ENCODE measurements at places on chromosomes 2 and 18.

- no peak for DNase-seq
Measured at GRCh38 chr2:227365833-227366232, 13.3 kb downstream of the TM4SF20 start.

DNA sequence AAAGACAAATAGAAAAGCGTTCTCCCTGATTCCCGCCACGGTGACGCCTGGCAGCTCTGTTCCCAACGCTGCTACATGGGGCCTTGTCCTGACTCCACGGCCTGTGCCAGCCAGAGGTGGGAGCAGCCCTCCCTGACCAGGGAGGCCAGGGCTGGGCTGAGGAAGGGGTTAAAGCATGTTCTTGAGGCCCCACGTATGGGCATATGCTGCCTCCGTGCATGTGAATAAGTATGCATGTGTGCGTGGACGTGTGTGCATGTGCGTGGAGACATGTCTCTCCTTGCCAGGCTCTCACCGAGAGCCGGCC lies 1.6 kb upstream of the SNED1 start:
- no peak for DNase-seq

GRCh38 chr2:176832086-176832485 lies 380.5 kb upstream of the HNRNPA3 start:
- DNase-seq: no peak

GRCh38 chr2:161165266-161165665 lies 5.0 kb downstream of the TANK start:
- DNase-seq: peak; percentile 79

GRCh38 chr2:156343096-156343939 lies 10.8 kb upstream of the NR4A2 start:
- DNase-seq: no peak

- DNase-seq: no peak
Measured at GRCh38 chr2:120677221-120677620, 58.4 kb upstream of the GLI2 start.

GRCh38 chr2:234579231-234579962 lies 82.5 kb upstream of the ARL4C start:
- no peak for DNase-seq

DNA sequence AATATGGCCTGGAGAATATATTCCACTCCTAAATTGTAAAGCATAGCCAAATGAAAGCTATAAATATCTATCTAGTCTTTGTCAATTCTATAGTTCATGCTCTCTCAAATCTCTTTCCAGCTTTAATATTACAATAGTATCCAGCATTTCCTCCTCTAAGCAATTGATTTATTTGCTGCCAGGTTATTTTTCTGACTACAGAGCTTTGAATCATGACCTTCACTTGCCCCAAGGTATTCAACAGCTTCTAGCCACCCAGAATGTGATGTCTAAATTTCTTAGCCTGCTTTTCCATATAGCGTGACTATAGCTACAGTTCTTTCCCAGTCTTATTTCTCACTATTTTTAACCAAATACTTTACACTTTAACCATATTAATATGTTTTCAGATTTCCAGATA lies 1287.6 kb downstream of the LRP1B start:
- DNase-seq: no peak

- DNase-seq: peak; percentile 91
Measured at GRCh38 chr18:21053127-21053526, 58.5 kb downstream of the ROCK1 start.

- DNase-seq: no peak
Measured at GRCh38 chr2:121038031-121038430, 247.0 kb downstream of the TFCP2L1 start.

DNA sequence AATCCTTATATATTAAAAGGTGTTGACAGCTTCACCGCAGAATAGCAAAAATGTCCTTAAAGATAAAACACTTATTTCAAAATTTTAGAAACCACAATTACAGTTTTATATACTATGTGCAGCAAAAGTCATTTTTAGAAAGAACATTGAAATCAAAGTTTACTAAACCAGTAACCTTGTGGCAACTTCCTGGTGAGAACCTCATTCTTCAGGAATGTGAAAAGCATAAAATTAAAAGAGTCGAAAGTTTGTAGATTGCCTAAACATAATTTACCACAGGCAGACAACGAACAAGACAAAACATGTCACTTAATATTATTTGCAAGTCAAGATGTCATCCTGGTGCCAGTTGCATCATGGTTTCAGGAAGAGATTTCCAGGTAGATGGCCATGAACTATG lies 108.3 kb upstream of the NRP2 start:
- DNase-seq: peak; percentile 79

DNA sequence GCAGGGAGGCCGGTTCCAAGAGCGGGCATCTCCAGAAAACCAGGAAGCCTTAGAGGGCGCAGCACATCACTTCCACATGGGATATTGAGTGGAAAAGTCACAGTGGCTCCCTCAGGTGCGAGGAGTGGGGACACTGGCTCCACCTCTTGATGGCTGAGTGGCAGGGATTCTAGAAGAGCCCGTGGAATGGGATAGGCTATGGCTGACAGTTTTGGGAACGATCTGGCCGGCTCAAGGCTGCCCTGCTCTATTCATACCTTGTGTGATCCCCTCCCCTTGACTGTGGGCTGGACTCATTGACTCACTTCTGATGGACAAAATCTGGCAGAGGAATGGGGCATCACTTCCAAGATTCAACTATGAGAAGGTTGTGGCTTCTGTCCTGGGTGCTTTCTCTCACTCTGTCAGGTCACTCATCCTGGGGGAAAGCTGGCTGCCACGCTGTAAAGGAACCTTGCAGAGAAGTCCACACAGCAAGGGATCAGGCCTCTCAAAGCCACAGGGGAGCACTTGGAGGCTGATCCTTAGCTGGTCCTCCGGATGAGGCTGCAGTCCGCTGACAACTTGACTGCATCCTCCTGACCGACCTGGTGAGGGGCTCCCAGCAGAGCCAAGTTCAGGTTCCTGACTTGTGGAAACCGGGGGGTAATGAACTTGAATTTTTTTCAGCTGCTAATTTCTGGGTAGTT lies 46.7 kb upstream of the HS6ST1 start:
- DNase-seq: no peak

GRCh38 chr2:20419007-20419576 lies 27.8 kb upstream of the RHOB start:
- peak; percentile 8 for DNase-seq

DNA sequence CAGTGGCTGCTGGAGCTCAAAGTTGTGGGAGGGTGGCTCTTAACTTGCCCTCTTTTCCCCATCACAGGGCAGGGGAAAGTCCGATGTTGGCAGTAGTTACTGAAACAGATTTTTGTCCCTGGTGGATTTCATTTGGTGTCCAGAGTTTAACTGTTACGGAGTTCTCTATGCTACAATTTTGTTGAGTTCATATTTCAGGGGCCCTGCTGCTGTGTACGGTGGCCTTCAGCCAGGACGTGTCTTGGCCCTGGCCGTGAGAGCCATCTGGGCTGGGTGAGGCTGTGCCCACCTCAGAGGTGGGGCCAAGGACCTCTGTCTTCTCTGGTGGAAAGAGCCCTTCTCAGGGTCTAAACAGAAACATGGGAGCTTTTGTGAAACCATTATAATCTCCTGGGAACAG lies 67.4 kb downstream of the SH3YL1 start:
- no peak for DNase-seq

GRCh38 chr2:42764901-42765300 lies 966 bp upstream of the OXER1 start:
- no peak for DNase-seq

GRCh38 chr2:767944-768343 lies 90.7 kb upstream of the TMEM18 start:
- DNase-seq: no peak

GRCh38 chr2:1494906-1495305 lies 81.6 kb downstream of the TPO start:
- DNase-seq: no peak

DNA sequence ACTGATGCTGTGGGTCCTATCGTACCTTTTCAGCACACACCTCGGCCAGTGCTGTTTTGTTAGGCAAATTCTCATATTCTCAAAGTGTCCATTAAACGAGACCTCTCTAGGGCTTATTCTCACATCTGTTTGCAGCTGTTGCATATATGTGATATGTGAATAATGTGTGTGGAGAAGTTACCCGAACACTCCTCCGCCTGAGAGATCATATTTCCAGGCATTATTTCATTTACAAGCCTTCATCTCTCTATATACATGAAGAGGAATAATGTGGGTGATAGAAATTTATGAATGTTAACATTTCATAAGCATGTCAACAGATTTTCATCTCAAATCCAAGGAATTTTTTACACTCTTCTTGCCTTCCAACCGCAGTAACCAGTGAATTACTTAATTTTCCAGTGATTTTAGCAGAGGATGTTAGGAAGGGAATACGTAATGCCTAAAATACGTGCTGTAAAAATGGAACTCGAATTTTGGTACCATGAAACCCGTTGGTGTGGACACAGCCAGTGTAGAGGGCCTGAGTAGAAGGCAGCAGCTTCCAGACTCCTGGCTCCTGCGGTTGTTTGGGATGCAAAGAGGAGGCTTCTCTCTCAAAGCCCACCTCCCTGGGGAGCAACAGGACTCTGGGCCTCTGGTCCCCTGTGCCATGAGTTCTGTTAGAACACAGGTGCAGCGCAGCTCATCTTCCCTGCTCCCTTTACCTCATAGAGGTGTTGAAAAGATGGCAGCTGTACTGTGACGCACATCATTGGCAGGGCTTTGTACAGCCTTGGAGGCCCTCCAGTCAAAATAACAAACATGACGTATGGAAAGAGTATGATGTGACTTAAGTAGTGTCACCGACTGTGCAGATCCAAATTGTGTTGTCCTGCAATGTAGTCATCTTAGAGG lies 280.1 kb downstream of the NEDD4L start:
- DNase-seq: no peak

DNA sequence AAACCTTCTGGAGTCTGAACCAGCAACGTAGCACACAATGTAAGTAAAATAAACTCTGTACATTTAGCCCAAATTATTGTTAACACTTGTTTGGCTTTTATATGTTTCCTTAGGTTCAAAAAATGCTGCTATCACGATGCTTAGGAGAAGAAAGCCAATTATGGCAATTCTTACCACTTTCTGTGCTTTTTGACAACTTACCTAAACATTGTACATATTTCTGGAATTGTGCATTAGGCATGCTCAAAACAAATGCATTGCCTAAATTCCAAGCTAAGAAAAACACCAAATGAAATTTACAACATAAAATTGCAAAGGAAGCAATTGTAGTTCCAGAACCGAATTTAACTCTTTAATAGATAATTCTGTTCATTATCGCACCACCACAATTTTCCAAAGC lies 585.6 kb upstream of the DSEL start:
- DNase-seq: no peak

- no peak for DNase-seq
Measured at GRCh38 chr2:37390777-37391176, 46.3 kb downstream of the QPCT start.

DNA sequence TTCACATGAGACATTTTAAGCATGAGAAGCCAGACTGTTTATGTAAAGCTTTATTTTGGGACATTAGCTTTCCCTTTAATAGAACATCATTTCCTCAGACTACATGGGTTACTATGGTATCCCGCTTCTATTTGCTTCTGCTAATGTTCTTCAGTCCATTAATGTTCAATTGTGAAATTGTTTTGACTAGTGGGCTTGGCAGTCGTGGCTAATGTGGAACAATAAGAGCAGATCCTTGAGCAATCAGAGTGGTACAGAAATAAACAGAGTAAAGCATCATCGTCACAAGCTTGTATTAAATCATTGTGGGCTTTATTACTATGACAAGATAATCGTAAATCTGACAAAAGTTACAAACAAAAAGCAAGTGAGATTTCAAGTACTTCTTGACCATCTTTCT lies 60.2 kb downstream of the PDE1A start:
- peak; percentile 38 for DNase-seq

DNA sequence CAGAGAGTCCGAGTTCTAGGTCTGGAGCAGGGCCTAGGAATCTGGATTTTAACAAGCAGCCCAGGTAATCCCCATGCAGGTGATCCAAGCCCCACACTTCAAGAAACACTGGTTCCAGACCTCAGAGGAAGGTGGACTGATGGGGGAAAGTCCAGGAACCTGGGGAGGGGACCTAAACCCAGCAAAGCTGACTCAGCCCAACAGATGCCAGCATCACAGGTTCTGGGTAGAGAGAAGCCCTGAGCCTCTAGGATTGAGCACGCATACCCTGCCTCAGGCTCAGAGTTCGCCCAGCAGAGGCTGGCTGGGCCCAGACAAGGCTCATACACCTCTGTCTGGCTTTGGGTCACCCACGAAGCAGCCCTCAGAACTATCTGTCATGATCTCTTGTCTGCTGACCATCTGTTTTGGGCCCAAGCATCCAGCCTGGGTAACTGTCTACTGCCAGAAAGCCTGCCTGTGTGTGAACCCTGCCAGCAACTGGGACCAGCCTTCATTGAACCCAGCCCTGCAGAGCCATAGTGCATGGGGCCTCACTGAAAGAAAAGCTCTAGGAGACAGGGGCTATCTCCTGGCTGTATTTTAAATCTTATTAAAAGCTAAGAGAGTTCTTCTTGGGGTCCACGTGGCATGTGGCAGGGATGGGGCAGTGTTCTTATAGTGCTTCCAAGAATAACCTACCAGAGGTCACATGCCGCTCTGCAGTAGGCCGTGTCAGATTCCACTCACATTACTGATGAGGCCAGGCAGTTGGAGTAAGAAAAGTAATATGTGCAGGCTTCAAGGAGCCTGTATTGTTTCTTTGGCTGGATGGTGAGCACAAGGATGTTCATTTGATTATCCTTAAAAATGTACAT lies 7.4 kb downstream of the TMEM127 start:
- DNase-seq: no peak

- DNase-seq: no peak
Measured at GRCh38 chr2:202577250-202578183, 57.3 kb upstream of the FAM117B start.

- DNase-seq: no peak
Measured at GRCh38 chr18:35868915-35869314, 103.6 kb upstream of the RMP24 start.

DNA sequence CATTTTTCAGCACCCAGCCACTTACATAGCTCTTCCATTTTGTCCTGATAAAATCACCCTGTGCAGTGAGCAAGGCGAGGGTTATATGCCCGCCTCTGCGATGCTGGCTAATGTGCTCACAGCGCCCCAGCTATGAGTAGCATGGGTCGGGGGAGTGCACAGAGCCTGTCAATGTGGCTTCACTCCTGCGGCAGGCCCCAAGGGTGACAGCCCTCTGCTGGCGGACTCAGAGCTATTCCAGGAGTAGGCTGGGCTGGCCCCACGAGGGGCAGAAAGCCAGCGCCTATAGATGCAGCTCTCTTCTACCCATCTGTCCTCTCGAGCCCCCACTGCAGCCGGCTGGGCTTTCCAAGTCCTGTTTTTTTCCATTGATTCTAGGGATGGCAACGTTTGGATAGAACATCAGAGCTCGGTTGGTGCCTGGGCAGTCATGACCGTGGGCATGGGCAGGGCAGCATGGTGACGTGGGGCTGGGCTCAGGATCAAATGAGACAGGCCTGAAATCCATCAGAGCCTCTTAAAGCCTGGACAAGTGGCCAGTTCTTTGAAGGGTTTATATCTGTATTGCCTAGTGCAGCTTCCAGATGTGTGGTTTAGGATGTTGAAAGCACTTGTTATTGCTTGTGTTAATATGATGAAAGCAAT lies 134.7 kb downstream of the MCFD2 start:
- peak; percentile 50 for DNase-seq

- no peak for DNase-seq
Measured at GRCh38 chr18:31103423-31103822, 1.2 kb upstream of the DSC2 start.

- DNase-seq: no peak
Measured at GRCh38 chr2:75603477-75603876, 42.7 kb upstream of the EVA1A start.

GRCh38 chr18:53755914-53756609 lies 468.4 kb downstream of the MBD2 start:
- DNase-seq: no peak
